ENCODE measurements at places on chromosomes 5 and 9.

DNA sequence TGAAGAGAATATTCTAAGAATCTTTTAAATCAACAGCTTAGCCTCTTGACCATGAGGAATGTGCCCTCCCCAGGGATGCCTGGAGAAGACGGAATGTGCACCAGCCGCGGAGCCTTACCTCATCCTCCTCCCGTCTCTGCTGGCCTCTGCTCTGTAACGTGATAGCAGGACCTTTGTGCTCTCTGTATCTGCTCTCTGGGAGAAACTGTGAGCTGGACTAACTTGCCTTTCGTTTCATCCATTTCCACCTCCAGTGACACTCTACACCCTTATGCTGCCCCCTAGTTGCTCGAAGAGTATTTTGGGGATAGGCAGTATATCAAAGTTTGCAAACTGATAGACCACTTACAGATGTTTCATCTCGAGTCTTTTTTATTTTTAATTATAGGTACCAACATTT is 141.4 kb downstream of the NPR3 start:
- DNase-seq, result peak; percentile 38

GRCh38 chr5:14440582-14441431 is 140.8 kb upstream of the OTULINL start:
- DNase-seq, result peak; percentile 98

GRCh38 chr9:124624735-124624992 is 117.5 kb upstream of the NR5A1 start:
- DNase-seq, result peak; percentile 25

DNA sequence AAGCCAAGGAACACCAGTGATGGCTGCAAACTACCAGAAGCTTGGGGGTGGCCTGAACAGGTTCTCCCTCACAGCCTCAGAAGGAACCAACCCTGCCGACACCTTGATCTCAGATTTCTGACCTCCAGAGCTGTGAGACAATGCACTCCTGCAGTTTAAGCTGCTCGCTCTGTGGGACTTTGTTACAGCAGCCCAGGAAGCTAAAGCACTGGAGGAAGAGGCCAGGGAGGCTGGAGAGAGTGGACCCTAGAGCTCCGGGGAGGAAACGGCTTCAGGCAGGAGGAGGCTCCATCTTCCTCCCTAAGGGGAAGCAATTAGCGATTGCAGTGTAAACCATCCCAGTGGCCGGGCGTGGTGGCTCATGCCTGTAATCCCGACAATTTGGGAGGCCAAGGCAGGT is 25.1 kb downstream of the BARX1 start:
- DNase-seq, result no peak

- DNase-seq, result peak; percentile 25
Measured at GRCh38 chr5:98206566-98206965, 566.9 kb upstream of the RGMB start.

- DNase-seq, result peak; percentile 48
Measured at GRCh38 chr5:168260353-168261226, 30.9 kb upstream of the WWC1 start.

- DNase-seq, result no peak
Measured at GRCh38 chr5:103224894-103225246, 33.7 kb upstream of the MACIR start.

GRCh38 chr9:105507096-105507790 is 50.7 kb upstream of the FKTN start:
- DNase-seq, result no peak

- DNase-seq, result peak; percentile 26
Measured at GRCh38 chr5:145811834-145812625, 23.1 kb downstream of the PRELID2 start.

- peak; percentile 3 for DNase-seq
Measured at GRCh38 chr5:91474201-91474600, 91.1 kb upstream of the ARRDC3 start.

- DNase-seq, result peak; percentile 82
Measured at GRCh38 chr5:131417240-131417869, 153.5 kb downstream of the CDC42SE2 start.

GRCh38 chr9:132151118-132151517 is 10.7 kb upstream of the NTNG2 start:
- no peak for DNase-seq

- no peak for DNase-seq
Measured at GRCh38 chr5:144361406-144361805, 190.7 kb downstream of the KCTD16 start.

- DNase-seq, result no peak
Measured at GRCh38 chr5:173767574-173768266, 120.4 kb upstream of the CPEB4 start.

GRCh38 chr5:90547072-90547536 is 11.5 kb upstream of the ADGRV1 start:
- no peak for DNase-seq

DNA sequence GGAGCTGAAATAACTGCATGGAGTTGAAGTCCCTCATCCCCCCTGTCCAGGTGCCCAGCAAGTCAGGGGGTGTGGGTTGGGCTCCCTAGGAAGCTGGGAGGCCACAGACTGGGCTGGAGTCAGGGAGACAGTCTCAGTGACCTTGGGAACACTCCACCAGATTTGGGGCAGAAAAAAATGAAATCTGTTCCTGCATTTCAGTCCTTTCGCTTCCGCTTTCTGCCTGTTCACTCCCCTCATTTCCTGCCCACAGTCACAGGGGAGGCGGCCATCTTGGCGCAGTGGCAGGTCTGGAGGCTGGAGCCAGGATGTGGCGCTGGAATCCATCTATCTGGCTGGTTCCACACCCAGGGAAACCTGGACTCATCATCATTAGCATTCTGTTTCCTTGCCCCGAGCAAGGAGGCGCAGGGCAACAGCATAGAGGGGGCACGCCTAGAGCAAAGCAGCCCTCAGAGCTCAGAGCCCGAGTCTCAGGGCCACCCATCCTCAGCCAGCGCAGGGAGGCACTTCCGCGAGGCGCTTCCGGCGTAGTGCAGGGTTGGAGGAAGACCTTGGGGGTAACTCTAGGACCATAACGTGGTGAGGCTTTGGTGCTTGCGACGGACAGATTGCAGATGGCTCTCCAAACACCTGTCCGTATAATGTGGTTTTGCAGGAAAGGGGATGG is 86.2 kb upstream of the HSPA9 start:
- no peak for DNase-seq

- DNase-seq, result no peak
Measured at GRCh38 chr5:133398646-133399101, 213.7 kb downstream of the FSTL4 start.

GRCh38 chr5:178234750-178235587 is 2.4 kb upstream of the PHYKPL start:
- peak; percentile 69 for DNase-seq

DNA sequence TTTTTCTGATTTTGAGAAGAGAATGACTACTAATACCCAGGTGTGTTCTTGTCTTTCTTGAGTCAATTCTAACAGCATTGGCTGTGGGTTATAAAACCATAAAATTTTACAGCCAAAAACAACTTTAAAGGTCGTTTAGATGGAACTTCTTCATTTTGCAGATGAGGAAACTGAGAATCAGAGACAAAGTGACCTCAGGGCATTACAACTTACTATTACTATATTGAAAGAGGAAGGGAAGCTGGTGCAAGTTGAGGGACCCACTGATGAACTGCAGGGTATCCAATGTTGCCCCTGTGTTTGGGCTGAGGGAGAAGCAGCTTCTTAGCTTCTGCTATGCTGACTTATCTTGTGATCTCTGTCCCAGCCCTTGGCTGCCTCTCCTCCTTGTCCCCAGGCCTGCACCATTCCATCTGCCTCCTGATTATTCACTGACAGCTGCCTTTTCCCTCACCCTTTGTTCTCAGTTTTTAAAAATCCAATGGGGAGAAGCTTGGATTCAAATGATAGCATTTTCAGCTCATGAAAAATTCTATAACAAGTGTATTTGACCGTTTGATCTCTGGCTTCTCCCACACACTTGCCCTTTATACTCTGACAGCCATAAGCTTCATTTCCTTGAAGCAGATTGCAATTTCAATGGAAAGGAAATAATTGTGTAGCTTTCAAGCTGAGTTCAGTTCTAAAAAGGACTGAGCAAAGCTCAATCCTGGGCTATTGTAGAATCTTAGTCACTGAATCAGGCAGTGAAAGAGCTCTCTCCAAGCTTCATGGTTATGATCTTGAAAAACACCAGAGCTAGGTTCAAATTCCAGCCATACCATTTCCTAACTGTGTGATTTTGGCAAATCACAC is 68.5 kb downstream of the TMC1 start:
- DNase-seq, result peak; percentile 29

DNA sequence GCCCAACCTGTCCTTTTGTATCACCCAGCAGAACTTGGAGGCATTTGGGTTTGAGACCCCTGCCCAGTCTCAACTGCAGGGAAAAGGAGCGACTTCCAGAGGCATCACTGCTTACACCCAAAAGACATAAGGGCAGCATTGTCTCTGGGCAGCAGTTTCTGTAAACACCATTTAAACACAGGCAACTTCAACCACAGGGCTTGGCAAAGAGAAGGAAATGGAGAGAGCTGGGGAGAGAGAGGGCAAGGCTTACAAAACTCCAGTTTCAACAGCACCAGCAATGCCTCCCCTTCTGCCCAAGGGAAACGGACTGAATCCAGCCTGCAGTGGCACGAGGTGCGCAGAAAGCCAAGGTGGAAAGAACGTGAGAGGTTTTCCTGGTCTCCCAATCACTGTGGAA is 147.6 kb downstream of the ROR2 start:
- DNase-seq, result no peak

DNA sequence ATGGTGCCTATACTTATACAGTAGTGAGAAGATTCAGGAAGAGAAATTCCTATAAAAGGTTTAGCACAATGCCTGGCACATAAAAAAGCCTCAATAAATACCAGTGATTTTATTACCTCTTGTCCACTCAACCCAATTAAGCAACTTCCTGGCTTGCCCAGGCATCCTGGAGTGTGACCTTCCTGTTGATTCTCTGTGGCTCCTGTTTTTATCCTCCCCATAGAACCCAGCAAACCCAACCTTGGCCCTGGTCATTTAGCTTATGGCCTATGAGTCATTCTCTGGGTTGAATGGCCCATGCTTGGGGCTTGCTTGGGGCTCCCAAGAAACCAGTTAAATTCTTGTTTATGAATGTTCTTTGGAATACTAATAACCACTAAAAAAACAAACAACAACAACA is 21.4 kb upstream of the SPARC start:
- DNase-seq, result no peak

Measured in muscle of leg (tissue), 16 donors.